Lung microvascular endothelial cell (primary cell): ENCODE measurements at places on chromosomes 11 and 22.

DNA sequence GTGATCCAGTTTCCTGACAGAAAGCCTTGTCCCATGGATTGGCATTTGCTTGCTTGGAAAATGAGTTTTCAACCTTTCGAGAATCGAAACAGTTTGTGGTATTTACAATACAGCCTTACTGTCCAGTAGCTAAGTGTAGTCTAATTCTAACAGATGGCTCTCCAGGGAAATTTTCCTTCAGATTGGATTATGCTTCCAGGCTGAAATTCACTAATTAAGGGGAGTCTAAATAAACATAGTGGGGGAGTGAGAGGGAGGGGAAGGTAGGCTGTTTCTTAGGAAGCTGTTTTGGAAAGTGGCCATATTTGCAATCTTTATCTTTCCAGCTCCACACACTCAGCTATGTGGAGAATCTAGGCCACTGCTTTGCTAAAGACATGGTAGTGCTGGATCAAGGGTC lies 81.3 kb downstream of the SYT9 start:
- DNase-seq: no peak

DNA sequence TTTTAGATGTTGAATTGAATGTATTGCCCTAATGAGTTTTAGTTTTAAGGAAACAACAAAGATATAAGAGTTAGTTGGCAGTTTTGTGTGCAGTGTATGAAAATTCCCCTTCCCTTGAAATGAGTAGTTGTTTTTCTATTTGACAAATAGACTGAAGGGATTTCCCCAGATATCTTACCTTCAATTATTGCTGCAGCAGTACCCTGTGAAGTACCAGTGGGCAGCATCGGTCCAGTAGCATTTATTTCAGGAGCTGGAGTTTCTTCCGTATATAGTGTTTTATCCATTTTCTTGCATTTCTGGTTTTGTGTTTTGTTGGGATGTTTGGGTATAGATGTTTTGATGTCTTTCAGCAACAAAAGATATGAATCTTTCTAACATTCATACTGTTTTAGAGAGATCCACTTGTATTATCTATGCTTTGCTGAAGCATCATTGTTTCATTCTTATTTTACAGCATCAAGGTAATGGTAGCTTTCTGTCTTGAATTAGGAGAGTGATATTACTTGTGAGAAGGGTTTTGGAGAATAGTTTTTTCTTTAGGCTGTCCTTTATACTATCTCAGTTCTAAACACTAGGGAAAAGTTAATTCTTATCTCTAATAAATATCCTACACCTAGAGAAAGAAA lies 7.4 kb downstream of the KMT2A start:
- DNase-seq: no peak

GRCh38 chr22:21634844-21635243 lies 2.3 kb downstream of the CCDC116 start:
- no peak for DNase-seq

DNA sequence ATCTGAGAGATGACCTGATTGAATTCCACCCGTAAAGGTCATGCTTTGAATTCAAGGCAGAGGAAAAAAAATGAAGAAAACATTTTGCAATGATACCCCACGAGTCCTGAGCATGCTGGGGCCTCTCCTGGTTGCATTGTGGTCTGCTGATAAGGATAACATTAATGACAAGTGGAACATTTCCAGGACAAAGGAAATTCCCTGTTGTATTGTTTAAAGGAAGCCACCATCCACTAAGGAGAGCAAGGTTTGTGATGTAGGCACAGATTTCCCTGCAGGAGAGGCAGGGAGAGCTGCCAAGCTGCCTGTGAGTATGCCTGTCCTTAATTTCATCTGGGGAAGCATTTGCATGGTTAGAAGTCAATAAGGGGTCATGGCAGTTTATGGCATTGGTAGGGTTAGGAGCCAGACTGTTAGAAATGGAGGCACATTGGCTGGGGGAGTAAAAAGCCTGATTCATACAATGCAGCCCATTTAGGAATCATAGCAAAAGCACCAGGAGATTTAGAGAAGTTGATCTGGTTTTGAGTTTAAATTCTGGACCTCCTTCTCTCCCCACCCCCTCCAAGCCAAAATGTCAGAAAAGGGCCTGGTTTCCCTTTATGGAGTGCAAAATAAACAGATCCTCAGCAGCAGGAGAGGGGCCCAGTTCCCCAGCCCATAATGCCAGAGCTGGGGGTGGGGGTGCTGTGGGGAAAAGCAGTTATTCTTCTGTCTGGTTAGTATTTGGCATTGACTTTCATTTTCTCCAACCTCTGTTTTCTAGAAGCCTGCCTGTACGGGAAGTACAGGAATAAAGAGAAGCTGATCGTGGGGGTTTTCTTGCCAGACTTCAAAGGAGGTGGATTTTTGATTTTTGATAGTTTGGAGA lies 22.1 kb downstream of the FLI1 start:
- peak; percentile 95 for DNase-seq

GRCh38 chr22:17783312-17783711 lies 9.0 kb upstream of the BID start:
- no peak for DNase-seq

DNA sequence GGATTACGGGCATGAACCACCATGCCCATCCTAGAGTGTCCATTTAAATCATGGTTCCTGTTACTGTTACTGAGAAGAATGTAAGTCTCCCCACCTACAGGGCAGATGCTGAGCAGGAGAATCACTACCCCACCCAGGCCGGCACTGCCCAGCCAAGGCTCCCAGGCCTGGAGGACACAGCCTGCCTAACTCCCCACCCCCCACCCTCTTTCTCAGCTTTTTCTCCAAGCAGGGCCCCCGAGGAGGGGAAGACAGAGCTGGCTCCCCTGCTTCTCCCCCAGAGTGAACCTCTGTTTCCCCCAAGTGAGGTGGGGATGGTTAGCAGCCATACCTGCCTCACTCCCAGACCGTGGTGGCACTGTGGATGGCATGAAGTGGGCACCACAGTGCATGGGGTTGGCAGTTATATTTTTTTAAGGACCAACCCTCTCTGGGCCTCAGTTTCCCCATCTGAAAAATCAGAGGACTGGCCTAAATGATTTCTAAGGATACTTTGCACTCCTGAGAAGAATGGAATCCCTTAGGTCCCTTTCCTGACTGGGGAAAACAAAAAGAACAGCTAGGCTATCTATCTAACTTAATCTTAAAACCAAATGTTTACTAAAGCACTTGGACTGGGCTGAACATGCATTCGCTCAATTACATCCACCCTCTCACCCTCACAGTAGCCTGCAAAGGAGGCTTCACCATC lies 5.0 kb downstream of the CBX7 start:
- DNase-seq: no peak

GRCh38 chr11:5690216-5690615 lies 626 bp downstream of the TRIM22 start:
- DNase-seq: peak; percentile 73

GRCh38 chr11:130854483-130854882 lies 61.8 kb downstream of the SNX19 start:
- DNase-seq: no peak

- DNase-seq: no peak
These were observed 28.8 kb upstream of the AMOTL1 start for GRCh38 chr11:94739331-94739730.

DNA sequence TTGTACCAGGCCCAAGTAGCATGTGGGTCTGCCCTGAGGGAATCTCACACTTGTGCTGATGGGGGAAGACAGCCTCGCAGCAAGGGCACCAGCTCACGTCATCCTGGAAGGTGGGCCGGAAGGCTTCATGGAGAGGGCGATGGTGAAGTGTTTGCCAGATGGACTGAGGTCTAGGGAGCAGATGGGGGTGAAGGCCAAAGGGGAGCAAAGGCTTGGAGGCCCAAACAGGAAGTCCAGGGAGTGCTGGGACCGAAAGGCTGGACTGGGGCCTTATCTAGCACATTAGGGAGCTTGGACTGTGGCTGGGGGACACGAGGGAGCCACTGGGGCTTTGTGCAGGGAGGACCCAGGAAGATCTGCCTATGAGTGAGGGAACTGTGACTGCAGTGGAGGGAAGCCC lies 1.2 kb upstream of the TNFRSF13C start:
- DNase-seq: no peak

GRCh38 chr11:112225753-112226061 lies 521 bp upstream of the PTS start:
- peak; percentile 81 for DNase-seq

DNA sequence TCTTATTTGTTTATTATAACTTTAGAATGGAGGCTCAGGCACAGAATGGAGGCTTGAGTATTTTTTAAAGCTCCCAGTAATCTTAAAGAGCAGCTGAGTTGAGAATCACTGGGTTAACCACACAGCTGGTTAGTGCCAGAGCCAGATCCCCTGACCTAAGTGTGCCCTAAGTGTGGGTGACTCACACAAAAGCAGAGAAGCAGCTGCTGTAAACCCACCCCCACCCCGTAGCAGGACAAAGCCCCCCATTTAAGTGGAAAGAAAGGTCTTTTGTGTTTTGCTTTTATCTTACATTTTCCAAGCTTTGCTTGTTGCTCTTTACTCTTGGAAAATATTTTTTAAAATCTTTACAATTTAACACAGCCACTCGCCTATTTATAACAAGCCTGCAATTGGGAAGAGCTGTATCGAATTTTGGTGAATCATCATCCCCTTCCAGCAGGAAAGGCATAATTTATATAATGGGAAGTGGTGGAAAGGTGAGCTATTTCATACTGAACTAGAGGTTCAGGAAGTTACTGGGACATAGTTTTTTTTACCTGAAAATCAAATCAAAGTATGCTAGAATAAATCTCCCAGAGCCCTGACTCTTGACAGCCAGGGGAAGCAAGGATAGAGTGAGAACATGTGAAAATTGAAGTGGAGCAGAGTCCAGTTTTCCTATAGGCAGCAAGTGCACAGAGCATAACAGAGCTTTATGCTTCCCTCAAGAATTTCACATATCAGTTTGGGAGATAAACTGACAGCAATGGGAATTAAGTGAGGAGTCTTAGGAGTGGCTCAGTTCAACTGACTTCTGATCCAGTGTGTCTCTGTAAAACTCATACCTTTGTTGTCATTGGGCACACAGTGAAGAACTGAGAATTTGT lies 405.7 kb downstream of the AASDHPPT start:
- DNase-seq: peak; percentile 25

GRCh38 chr11:69666752-69667536 lies 8.2 kb downstream of the LTO1 start:
- no peak for DNase-seq

GRCh38 chr11:124825876-124826275 lies 25.7 kb upstream of the MSANTD2 start:
- no peak for DNase-seq

- peak; percentile 95 for DNase-seq
These were observed 148.4 kb downstream of the ME3 start for GRCh38 chr11:86523738-86524619.

DNA sequence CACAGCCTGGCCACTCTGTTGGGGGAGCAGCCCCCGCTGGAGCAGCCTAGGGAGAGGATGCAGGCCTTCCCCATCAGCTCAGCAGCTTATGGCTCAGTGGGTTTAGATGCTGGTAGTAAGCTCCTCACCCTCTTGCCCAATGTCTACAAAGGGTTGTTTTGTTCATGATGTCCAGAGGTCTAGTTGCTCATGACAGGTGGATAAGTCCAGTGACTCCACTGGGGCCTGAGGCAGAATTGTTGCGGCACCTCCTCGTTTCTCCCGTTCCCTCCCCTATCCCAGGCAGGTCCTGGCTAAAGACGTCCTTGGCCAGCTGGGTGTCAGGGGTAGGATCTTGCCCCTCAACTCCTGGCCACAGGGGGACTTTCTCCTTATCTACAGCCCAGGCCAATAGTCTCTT lies 233.5 kb upstream of the B3GAT1 start:
- no peak for DNase-seq

DNA sequence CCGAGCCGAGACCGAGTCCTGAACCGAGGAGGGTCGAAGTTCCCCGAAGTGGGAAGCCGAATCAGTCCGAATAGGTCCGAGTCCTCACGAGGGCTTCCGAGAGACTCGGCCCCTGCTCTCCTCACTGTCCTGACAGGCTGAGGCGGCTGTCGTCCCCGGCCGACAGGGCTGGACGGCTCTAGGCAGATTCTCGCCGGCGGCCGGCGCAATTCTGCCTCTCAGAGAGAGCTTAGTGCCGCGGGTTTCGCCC lies 191 bp upstream of the DEAF1 start:
- no peak for DNase-seq

DNA sequence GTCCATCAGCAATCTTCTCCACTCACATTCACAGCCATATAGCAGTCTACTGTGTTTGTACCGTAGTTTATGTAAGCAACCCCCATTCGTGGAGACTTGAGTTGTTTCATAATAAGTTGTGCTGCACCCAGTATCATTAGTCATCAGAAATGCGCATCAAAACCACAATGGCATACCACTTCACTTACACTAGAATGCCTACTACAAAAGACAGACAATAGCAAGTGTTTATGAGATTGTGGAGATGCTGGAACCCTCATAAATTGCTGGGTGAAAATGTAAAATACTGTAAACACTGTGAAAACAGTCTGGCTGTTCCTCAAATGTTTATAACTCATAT lies 133.3 kb downstream of the ATXN10 start:
- DNase-seq: no peak
